ENCODE measurements at places on chromosomes 5 and 9.

DNA sequence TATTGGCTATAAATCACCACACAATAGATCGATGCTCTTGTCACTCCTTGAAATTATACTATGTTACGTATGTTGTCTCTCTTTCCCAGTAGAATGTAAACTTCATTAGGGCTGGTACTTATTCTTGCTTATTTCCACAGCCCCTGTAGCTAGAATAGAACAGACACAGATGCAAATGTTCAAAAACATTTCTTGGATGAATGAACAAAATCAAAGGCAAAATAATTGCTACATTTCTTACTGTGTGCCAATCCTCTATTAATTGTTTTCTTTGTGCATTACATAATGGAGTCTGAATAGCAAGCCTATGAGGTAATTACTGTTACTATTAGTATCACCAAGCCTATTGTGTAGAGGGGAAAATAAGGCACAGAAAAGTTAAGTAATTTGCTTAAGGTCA is 725 bp upstream of the OR13C2 start:
- DNase-seq, result no peak

DNA sequence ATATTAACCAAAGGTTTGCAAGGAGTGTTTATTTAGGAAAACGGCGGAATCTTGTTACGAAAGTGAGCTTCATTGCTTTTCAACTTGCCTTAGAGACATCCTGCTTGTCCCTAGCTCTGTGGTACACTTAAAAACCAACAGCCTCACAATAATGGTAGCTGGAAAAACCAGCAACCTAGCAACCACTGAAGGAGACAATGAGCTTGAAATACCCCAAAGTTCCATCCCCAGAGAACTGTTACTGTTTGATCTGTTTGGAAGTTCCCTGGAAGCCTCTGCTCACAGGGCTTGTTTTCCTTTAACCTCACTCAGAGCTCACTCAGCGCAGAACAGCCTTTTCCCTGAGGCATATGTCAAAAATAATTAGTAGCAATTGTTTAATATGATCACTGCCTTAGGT is 43.2 kb downstream of the SH3TC2 start:
- DNase-seq, result no peak

GRCh38 chr5:172611913-172612312 is 29.1 kb upstream of the NEURL1B start:
- DNase-seq, result no peak

DNA sequence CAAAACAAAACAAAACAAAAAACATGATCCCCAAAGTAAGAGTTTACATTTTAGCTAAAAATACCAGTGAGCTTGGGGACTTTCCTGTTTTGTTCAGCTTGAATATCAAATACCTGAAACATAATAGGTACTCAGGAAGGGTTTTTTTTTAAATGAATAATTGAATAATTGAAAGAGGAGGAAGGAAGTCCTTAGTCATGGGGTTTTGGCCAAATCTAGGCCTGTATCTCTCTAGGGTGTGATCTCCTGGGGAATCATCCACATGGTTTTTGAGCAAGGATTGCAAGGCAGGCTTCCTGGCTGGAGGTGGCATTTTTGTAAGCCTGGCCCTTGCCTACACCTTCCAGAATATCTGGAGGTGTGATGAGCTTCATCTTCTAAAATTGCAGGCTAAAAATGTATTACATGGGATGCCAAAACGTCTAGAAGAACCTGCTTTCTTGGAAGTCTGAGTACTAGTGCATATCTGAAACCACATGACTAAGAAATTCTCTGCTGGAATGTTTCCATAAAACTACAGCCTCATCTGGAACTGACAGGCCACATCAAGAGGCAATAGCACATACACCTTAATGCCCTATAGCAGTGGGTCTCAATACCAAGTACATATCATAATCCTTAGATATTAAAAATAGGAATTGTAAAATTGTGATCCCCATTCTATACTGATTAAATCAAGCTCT is 10.4 kb downstream of the C9 start:
- DNase-seq, result no peak

DNA sequence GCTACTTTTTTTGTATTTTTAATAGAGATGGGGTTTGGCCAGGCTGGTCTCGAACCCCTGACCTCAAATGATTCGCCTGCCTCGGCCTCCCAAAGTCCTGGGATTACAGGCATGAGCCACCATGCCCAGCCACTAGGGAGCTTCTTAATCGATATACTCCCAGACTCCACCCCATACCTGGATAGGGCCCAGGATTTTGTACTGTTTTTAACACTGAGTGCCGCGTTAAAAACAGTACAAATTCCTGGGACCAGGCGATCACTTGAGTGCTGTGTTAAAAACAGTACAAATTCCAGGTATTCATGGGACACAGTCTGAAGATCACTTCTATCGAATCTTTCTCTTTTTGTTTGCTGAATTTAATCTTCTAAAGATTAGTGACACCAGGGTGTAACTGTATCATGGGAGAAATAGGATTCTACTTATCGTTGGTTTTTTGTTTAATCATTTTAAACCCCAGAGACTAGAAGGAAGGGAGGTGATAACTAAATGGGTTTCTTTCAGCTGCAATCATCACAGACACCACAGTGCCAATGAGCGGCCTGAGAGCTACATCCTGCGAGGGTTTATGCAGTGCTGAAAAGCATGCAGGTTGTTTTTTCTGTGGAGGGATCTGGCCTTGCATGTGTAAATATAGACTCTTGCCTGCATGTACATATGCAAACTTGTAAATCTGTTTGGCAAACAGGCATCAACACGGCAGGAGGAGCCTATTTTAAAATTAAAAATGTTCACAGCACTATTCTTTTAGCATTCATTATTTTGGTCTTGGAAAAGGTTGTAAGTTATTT is 303.8 kb upstream of the WWC1 start:
- no peak for DNase-seq

DNA sequence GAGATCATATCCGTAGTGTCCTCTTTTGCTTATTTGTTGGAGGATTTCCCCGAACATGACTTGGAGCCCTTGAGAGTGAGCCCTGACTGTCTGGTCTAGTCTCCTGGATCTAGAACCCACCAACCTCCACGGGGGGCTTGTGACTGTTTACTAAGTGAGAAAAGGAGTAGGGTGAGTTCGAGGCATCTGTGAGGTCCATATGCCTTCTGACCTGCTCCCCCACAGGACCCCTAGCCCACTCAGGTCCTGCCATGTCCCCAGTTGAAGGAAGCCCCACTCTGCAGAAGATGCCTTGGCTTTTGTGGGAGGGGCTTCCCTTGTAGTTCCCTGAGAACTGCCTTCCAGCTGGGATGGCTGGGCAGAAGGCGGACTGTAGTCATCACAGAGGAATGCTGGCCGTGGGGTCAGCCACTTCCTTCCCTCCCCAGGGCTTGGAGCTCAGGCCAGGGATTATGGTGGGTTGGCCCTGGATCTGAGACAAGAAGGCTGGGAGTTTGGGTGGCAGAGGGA is 7.0 kb upstream of the IRF1 start:
- peak; percentile 86 for DNase-seq

DNA sequence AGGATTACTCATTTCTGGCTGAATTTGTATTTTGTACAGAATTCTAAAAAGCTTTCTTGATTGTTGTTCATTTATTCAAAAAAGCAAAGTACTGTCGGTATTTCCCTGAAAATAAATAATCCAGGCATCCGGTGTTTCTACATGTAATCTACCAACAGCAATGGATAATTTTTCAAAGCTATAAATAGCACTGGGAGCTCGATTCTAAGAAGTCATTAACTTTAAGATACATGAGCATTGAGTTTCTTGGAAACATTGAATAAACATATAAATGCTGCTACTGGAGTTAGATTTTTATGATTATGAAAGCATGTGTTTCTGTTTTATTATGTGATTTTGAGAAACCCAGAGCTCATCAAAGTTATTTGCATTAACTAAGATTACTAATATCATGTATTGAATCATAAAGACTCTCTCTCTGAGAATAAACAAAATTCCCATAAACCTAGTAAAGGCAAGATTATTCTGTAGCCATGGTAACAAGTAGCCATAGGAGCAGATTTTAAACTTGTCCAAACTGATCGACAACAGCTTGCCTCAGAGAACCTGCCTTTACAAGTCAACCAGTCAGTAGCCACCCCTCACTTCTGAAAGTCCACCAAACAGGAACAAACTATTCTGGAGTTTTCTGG is 197.0 kb downstream of the DRD1 start:
- no peak for DNase-seq

DNA sequence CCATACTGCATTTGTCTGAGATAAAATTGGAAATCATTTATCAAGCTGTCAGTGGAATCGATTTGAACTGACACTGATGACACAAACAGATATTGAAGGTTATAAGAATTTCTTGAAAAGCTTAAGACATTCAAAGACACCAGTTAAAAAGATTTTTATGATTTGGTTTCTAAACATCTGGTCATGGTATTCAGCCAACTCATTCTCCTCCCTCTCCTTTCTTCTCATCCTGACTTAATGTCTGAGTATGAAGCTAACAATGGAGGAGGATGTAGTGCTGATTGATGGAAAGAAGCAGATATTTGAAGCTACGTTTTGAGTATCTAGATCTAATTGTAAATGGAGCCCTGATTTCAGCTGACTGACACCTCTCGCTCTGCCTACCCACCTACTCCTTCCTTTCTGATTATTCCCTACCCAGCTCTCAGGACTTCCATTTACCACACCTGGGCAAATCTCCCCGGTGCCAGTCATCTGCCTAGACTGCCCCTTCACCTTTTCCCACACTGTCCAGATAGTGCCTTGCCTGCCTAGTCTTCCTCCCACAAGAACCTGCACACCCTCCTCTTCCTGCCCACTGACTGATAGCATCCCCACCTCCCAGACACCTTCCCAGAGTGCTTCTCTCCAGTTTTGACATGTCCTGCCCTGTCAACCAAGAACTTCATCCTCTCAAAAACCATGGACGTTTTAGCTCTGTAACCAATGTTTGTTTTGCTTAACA is 20.7 kb upstream of the LIFR start:
- DNase-seq, result no peak

DNA sequence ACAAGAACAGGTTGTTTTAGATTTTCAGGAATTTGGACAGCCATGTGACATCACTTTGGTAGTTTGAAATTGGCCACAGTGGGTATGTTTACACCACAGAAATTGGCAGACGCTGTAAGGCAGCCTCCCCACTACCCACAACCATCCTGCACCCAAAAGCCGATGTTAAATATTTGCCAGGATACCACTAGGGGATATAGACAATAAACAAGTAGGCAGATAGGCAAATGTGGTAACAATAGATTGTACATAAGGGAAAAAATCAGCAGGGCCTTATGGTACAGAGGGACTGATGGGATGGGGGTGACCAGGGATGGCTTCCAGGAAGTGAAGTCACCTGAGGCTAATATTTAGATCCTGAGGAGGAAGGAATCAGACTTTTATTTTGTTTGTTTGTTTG is 31.1 kb upstream of the DUSP1 start:
- no peak for DNase-seq

DNA sequence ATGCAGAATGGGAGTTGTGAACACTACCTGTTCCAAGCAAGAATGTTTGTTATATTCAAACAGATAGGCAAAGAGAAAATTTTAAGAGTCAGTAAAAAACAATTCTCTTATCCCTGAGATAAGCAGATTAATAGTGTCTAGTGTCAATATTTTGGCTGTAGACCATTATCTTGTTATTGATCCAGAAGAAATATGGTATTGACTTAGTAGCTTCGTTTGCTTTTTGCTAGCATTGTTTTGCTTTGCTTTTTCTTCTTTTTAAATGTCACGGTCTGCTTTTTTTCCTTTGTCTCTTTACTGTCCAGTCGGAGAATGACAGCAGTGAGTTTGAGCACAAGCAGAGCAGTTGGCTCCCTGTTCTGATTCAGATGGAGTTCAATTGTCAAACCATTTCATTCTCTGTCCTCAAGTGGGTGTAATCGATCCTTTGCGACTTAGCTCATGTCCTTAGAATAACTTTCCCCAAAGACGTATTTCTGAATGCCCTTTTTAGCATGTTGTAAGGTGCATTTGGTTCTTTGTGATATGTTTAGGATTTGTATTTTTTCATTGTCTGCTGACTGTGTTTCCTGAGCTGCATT is 29.3 kb downstream of the FUBP3 start:
- DNase-seq, result no peak

- DNase-seq, result no peak
Observed at GRCh38 chr5:174300941-174301761, 255.6 kb downstream of the NSG2 start.

GRCh38 chr9:18379073-18379811 is 94.7 kb upstream of the ADAMTSL1 start:
- DNase-seq, result peak; percentile 39

- DNase-seq, result no peak
Observed at GRCh38 chr9:19386502-19387044, 6.5 kb upstream of the RPS6 start.

- DNase-seq, result no peak
Observed at GRCh38 chr5:13972029-13972428, 27.5 kb upstream of the DNAH5 start.

GRCh38 chr5:43171926-43172325 is 20.1 kb upstream of the NIM1K start:
- DNase-seq, result peak; percentile 39

DNA sequence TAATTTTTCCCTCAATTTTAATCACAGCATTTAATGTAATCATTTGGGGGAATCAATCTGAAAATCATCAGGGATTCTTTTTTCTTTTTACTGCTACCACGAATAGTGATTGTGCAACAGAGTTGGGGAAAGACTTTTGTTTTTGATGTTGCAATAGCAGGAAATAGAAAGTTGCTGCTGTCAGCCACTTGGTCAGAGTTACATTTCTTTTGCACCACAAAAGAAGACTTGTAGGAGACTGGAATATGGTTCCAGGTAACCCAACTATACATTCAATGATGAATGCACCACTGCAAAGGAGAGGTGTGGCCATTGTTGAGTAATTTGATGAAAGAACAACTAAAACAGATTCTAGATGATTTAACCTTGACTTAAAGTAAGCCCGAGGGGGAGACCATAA is 46.3 kb upstream of the PALM2AKAP2 start:
- DNase-seq, result no peak

GRCh38 chr5:124514956-124515355 is 231.5 kb downstream of the ZNF608 start:
- no peak for DNase-seq

DNA sequence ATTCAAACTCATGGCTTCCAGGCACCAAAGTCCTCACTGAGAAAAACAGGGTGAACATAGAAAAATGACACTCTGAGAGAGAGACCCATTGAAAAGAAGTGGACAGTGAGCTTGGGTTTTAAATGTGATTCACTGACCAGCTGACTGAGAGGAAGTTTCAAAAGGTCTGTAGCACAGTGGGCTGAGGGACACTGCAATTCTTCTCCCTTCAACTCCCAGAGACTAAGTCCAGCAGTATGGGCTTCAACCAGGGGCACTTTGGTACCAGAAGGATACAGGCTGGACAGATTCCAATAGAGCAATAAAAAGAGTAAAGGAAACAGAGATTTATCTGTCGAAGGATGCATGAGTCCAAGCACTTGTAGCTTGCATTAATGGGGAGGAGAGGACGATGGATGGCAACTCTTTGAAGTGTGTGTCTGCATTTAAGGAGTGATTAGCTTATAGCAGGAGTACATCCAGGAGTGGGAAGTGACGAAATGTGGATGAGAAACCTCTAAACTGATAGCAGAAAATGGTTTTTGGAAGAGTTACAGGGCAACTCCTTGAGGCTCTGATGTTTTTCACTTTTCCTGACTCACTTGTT is 117.0 kb upstream of the ANKRD55 start:
- DNase-seq, result no peak
